HCT116 (cell line): ENCODE measurements at places on chromosomes 5 and 9. TPM values are rescaled to one million over a fixed set of nuclear protein-coding genes. Genes with fewer than 3 reads are reported as not detected.

ACTBL2 gene
- total RNA-seq: 0.07 TPM

AJM1 gene
- total RNA-seq: 7.1 TPM

ERCC8 gene
- 15.1 TPM for total RNA-seq

TAF11L13 gene
- not detected for total RNA-seq

UBAC1 gene
- 54.8 TPM for total RNA-seq

WDR38 gene
- total RNA-seq: not detected

IFNB1 gene
- total RNA-seq: not detected

AMBP gene
- 1.9 TPM for total RNA-seq

LVRN gene
- total RNA-seq: 1.9 TPM
